Anterior cingulate cortex (tissue), 58 donors: ENCODE measurements at places on chromosomes 3 and 15.
A peak's percentile ranks its signal among the peaks of the same experiment; 100 is the strongest.

DNA sequence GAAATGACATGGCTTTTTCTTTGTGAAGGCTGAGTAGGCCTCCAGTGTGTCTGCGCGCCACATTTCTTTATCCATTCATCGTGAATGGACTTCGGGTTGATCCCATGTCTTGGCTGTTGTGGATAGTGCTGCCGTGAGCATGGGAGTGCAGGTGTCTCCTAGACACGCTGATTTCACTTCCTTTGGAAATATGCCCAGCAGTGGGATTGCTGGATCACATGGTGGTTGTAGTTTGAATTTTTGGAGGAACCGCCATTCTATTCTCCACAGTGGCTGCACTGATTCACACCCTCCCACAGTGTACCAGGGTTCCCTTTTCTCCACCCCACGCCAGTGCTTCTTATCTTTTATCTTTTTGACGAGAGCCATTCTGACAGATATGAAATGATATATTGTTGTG is 171.7 kb downstream of the NSMCE3 start:
- DNase-seq = no peak

- no peak for DNase-seq
Measured at GRCh38 chr3:72488738-72489035, 359.6 kb downstream of the SHQ1 start.

DNA sequence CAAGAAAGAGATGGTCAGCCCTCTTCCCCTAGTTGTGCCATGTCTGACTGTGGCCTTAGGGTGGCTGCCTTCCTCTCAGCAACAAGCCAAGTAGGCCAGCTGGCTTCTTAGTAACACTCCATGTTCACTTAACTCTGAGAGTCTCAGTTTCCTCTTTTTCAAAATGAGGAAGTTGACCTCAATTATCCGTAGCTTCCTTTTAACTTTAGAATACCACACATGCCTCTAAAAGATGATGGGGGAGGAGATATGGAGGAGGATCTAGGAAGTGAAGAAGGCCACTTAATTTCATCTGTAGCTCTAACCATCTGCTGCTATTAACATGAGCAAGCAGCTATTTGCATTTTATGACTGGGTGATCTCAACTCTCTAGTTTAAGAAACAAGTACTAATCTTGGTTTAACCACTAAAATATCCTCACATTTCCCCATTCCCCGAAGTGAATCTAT is 32.9 kb downstream of the CD200R1L start:
- DNase-seq = no peak

GRCh38 chr15:40363611-40364010 is 5.6 kb downstream of the DISP2 start:
- DNase-seq = no peak

DNA sequence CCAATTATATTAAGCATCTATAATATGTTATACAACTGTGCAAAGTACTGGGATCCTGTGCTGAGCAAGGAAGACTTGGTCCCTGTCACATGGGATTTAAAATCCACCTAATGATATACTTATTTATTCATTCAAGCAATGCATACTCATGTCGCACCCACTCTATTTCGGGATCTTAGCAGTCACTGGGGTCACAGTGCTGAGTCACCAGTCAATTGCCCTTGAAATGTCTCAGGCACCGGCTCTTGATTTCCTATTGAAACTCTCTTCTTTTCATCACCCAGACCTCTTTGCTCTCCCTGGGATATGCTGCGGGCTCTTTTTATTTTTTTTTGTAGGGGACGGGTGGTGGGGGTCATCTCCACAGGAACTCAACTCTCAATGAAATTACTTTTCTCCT is 194.5 kb upstream of the GAP43 start:
- DNase-seq = no peak

GRCh38 chr3:146468234-146468633 is 1.1 kb downstream of the PLSCR2 start:
- no peak for DNase-seq

- no peak for DNase-seq
Measured at GRCh38 chr3:4067893-4068292, 235.3 kb upstream of the SETMAR start.

DNA sequence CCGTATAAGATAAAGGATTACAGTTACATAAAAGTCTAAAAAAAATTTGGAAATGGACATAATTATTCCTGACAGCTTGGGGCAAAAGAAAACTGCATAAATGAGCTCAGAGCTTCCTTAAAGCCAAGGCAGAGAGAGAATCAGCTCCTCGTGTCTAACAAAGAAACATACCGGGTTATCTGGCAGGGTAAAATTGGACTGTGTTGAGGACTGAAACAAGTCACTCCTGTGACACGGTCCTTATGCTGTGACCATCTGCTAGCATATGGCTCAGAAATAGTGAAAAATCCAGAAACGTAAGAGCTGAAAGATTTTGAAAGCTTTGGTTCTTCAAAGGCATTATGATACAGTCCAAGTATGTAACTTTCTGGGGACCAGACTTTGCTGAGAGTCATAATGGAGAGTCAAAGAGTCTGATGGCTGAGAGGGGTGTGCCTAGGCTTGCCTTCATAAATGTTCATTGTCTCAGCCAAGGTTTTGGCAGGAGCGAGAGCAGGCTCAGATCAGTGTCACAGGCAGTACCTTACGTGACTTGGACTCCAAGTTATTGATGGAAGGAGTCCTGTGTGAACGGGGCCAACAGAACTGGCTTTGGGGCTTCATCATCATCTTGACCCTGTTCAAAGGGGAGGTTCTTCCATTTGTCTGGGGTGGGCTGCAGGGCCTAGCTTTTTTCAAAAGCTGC is 12.5 kb downstream of the MAP6D1 start:
- peak; percentile 40 for DNase-seq

- no peak for DNase-seq
Measured at GRCh38 chr15:57647071-57647790, 55.5 kb downstream of the MYZAP start.

- no peak for DNase-seq
Measured at GRCh38 chr3:9778143-9779074, 8.7 kb upstream of the CAMK1 start.

GRCh38 chr3:46030626-46031025 is 3.3 kb upstream of the XCR1 start:
- DNase-seq = no peak

DNA sequence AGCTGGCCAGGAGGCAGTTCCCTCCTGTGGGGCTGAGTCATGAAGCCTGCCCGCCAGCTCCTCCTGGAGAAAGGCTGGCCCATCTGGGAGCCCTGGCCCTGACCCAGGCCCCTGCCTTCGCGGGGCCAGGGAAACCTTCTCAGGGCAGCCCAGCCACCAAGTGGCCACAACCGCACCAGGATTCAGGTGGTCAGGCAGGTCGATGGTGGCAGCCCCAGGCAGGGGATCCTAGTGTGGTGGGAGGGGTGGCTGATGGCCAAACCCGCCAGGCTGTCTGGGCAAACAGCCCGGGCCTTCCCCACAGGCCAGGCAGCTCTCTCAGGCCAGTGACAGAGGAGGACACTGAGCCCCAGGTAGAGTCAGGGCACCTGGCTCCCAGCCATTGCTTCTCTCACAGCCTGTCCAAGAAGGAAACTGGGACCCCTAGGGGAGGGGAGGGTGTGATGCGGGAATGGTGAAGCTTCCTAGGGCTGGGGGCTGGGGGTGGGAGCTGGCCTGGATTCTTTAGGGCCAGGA is 1.2 kb downstream of the TWF2 start:
- DNase-seq = peak; percentile 62

- DNase-seq = no peak
Measured at GRCh38 chr3:98557324-98558010, 25.7 kb downstream of the GPR15 start.

GRCh38 chr15:92205255-92205739 is 188.4 kb upstream of the ST8SIA2 start:
- DNase-seq = no peak

GRCh38 chr15:69272139-69272538 is 26.6 kb upstream of the PAQR5 start:
- no peak for DNase-seq

DNA sequence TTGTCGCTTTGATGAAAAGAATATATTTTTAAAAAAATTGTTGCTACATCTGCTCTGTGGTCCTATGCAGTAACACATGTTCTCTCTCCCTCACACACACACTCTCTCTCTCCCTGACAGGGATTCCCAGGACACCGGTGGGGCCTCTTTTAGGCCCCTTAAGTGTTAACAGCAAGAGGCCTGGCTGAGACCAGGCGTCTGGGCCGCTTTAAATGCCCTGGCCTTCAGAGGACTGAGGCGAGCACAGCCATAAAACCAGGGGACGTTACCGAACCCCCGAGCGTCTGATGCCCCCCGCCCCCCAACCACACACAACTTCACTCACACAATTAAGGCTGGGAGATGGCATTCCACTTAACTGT is 1.7 kb downstream of the BNC1 start:
- DNase-seq = no peak
